Cardiac atrium fibroblast (primary cell): ENCODE measurements at places on chromosomes 2 and 18. TPM values are rescaled to one million over a fixed set of nuclear protein-coding genes. Genes with fewer than 3 reads are reported as not detected.

TGFA gene
- total RNA-seq, result not detected in 2 replicates

MDH1 gene
- total RNA-seq, result 94.8 and 139 TPM in 2 replicates

ALPI gene
- total RNA-seq, result not detected in 2 replicates

SMAD2 gene
- 85.7 and 96.1 TPM in 2 replicates for total RNA-seq

TFCP2L1 gene
- not detected in 2 replicates for total RNA-seq

TBR1 gene
- not detected in 2 replicates for total RNA-seq

ANTXR1 gene
- total RNA-seq, result 132 and 150 TPM in 2 replicates

TEX44 gene
- not detected in 2 replicates for total RNA-seq

AQP12B gene
- not detected in 2 replicates for total RNA-seq

GAL3ST2 gene
- not detected in 2 replicates for total RNA-seq

FBXO36 gene
- 1.8 TPM in 2 replicates for total RNA-seq

CENPA gene
- total RNA-seq, result 1.6 and 3.6 TPM in 2 replicates

TEX261 gene
- total RNA-seq, result 34.3 and 46.4 TPM in 2 replicates

IL1RN gene
- total RNA-seq, result not detected in 2 replicates

GKN1 gene
- total RNA-seq, result not detected in 2 replicates

PRKD3 gene
- 35.6 and 58.5 TPM in 2 replicates for total RNA-seq

SERPINB13 gene
- total RNA-seq, result not detected in 2 replicates

SALL3 gene
- total RNA-seq, result 0.16 and 2.2 TPM in 2 replicates

PTH2R gene
- total RNA-seq, result not detected in 2 replicates
